ENCODE measurements at places on chromosomes 12 and 14.

DNA sequence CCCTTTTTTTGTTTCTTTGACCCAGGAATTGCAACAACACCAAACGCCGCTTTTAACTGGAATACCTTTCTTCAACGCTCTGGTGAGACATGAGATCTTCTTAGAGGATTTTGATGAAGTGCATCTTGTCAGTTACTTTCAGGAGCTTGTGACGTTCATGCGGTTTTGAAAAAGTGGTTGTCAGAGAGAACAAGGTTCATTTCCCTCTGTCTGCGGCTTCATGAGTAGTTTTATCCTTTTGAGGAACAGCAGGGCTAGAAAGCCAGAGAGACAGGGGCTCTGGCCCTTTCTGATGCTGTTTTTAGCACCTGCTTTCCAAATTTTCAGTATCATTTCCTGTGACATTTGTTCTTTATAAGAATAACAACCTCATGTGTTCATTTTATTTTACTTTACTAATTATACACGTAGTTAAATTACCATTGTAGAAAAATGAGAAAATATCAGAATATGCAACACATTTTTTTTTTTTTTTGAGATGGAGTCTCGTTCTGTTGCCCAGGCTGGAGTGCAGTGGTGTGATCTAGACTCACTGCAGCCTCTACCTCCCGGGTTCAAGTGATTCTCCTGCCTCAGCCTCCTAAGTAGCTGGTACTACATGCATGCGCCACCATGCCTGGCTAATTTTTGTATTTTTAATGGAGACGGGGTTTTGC lies 61.8 kb downstream of the GLT1D1 start:
- DNase-seq, result no peak

DNA sequence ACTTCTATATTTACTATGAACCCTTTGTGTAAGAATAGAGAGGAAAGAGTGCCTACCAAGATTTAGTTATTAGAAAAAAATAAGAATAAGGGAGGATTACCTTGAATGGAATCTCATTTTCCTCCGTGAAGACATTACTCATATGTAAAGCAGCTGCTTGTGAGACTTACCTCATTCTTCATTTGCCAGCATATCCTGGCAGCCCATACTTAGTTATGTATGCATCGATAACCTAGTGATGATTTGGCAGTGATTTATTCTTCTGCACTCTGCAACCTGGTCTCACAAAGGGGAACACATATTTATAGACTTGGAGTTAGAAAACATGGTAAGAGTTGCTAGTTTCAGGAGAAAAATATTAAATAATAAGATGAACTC lies 56.8 kb downstream of the LRFN5 start:
- no peak for DNase-seq

DNA sequence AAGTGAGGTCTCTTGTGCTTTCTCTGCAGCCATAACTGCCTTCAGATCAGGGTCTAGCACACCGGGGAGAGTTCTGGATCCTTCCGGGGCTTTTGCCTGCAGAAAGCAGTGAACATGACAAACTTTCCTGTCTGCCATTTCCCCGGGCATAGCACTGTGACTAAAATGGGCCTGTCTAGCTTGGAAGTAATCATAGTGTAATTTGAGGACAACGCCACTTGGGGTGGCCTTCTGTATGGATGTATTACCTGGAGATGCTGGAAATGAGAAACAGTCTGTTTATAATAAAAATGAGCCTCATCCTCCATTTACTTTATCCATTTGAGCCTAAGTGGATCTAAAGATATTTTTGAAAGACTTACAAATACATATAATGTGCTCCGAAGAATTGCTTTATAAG lies 453.7 kb downstream of the VRK1 start:
- no peak for DNase-seq

DNA sequence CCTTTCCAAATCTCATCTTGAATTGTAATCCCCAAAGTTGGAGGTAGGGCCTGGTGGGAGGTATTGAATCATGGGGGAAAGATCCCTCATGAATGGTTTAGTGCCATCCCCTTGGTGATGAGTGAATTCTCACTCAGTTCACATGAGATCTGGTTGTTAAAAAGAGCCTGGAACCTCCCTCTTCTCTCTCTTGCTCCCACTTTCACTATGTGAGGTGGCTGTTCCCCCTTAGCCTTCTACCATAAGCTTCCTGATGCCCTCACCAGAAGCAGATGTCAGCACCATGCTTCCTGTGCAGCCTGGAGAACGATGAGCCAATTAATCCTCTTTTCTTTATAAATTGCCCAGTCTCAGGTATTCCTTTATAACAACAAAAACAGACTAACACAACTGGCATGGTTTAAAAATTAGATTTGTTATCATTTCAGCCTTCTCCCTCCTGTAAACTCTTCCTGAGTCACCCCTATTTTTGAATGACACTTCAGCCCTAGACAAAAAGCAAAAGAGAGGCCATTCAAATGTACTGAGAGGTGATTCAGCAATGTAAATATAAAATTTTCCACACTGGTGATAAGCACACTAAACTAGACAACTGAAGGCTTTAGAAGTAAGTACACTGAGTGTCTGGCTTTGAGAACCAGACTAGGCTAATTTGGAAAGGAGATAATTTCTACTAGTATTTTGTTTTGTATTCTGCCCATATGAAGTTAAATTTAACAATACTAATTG lies 212.1 kb upstream of the ABCD2 start:
- no peak for DNase-seq

- DNase-seq, result no peak
These were observed 52.8 kb downstream of the AKAP6 start for GRCh38 chr14:32381869-32382268.

- no peak for DNase-seq
These were observed 79.0 kb downstream of the TMX1 start for GRCh38 chr14:51318813-51319597.

DNA sequence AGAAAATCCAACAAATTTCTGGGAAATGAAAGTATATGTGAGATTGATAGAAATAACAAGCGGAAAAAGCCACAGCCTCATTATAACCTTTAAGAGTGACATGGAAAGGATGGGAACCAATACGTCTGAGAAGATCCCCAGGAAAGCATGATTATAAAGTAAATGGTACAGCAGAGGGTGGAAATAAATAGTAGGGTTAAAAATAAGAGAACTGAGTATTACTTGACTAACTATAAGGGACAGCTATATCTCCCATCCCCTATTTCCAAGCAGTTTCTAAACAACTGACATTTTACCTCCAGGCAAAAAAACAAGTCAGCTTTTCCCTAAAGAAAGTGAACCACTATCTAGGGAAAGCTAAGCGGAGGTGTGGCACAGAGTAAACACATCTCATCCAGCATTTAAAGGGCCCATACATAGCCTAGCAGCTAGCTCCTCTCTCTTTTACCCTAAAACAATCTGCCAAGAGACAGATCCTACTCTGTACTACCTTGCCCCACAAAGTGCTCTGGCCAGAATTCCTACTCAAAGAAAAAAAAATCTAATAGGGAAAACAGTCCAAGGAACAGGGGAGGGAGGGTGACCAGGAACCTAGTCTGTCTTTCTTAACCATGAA lies 11.2 kb downstream of the OSBPL8 start:
- no peak for DNase-seq

All from uterus (tissue), 4 donors.